ENCODE measurements at places on chromosomes 2 and 18.

DNA sequence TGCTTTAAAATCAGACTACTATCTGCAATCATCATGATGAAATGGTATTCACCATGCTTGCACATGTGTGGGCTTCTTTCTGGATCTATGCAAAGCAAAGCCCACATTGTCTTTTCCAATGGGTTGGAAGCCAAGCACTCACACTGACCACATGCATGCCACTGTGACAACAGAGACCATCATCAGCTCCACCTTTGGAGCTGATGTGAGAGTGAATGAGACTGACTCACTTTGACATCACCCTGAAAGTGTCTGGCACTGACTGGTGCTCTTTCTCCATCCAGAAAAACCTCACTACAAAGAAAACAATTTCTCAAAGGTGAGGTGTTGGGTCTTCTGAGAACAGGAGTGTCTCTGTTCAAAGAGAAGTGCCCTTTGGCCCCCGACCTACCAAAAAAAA lies 4.7 kb downstream of the MYO5B start:
- DNase-seq = no peak

DNA sequence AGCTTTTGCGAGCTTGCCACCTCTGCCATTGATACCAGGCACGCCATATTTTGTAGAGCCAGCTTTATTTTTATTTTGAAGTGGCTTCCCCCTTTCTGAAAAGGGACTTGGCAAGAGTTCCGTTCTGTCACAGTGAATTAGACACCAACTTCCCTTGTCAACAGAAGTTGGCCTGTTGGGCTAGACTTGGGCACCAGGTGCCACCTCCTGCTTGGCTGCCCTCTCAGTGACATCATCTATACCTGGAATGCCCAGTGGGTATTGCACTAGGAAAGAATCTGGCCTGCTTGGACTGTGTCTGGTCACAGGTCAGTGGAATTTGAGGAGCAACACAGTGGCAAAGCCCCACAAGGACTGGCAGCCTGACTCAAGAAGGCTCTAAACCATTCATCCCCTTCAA lies 101.0 kb downstream of the BCL2L11 start:
- no peak for DNase-seq

- DNase-seq = no peak
Observed at GRCh38 chr18:8525692-8526091, 83.5 kb upstream of the RAB12 start.

DNA sequence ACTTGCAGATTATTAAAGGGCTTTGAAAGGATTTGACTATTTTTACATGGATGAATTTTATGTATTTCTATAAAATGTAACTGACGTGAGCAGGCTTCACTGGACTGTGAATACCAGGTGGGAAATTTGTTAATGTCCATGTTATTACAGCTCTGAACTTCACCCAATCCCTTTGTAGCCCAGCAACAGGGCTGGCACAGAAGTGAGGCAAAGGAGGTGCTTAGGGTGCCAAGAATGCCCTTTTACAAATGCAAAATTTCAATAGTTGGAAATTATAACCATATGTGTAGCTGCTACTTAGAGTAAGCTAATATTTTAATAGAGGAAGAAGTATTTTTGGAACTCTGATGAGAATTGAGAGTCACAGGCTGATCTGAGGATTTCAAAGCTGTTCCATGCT lies 53.7 kb upstream of the FAM98A start:
- no peak for DNase-seq

DNA sequence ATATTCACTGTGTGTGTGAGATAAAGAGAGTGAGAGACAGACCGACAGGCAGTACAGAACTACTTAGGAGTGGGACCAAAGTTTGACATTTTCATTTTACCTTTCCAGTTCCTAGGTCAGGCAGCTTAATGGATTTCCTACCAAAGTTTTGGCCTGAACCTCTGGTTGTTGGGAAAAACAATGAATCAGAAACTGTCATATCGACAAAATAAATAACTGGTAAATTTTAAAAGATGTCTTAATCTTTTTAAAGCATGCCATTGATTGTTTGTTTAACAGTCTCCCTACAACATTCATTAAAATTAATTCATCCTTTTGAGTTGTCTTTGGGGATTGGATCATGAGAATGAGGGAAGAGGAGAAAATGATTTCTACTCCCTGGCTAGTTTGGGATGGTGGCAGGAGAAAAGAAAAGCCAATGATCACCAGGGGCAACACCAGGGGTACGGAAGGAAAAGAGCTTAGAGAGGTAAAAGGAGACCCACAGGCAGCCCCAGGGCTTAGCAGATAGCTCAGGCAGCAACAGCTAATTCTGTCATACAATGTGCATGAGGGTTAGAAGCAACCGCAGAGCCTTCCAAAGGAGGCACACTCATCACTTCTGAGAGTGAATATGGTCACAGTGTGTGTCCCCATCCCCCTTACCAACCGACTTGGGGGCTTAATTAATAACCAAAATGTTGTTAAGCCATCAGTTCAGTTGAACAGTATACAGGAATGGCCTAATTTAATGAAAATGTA lies 98.5 kb downstream of the CCDC141 start:
- no peak for DNase-seq

- no peak for DNase-seq
Observed at GRCh38 chr2:5474716-5475115, 217.5 kb upstream of the SOX11 start.

DNA sequence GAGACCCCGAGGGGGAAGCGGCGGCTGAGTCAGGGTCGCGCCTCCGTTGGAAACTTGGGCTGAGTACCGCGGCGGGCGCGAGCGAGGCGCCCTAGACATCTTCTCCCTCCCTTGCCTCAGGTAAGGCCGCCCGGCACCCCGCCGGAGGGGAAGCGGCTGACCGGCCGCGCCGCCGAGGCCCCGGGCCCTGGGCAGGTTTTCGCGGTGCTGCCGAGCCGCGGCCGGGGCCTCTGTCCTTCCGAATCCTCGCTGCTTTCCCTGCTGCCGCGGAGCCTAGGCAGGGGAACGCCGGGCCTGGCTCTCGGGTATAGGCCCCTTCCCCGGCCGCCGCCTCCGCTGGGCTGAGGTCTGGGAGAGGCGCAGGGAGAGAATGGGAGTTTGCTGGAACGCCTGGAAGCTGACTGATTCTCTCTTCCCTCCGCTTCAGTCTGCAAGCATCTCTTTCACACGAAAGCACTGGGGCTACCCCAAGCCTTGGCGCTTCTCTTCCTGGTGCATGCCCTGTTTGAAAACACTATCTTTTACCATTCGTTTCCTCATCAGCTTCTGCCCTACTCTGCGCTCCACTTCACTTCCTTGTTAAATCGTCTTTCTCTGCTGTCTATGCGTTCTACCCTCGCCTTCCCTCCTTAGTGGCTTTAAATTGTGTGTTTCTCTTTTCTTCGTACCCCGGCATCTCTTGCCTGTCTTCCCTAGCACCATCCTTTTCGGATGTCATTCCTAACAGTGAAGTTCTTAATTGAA lies 652 bp downstream of the PPM1B start:
- DNase-seq = no peak

DNA sequence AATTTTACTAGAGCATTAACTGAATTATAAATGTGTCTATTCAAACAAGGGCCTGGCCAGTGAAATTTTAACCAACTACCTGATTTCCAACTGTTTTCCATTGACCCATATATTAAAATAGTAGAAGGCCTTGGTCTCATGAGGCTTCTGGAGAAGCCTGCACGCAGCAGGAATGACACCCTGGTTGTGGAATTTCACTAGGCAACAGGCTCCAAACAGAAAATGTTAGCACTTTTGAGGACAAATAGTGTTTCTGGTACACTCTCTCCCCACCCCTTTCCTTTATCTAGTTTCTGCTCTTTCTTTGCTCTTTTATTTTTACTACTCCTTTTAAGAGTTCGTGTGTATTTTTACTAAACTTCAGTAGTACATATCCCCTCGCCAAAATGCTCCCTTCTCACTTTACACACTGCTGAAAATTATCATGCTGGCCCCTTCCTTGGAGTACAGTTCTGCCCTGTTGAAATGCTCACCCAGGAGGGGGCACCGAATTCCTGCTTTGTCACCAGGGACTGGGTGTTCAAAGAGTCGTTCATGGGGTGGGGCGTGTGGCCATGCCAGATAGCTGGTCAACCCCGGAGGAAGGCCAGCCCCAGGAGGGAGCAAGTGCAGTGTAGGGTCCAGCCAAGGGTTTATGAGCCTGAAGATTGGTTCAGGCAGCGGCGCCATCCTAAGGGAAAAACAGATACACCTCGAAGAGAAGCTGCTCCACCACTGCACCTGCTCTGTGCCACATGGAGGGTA lies 22.1 kb upstream of the COL6A3 start:
- no peak for DNase-seq

All from NCI-H1436 (cell line).